ENCODE measurements at places on chromosomes 1 and 21.

DNA sequence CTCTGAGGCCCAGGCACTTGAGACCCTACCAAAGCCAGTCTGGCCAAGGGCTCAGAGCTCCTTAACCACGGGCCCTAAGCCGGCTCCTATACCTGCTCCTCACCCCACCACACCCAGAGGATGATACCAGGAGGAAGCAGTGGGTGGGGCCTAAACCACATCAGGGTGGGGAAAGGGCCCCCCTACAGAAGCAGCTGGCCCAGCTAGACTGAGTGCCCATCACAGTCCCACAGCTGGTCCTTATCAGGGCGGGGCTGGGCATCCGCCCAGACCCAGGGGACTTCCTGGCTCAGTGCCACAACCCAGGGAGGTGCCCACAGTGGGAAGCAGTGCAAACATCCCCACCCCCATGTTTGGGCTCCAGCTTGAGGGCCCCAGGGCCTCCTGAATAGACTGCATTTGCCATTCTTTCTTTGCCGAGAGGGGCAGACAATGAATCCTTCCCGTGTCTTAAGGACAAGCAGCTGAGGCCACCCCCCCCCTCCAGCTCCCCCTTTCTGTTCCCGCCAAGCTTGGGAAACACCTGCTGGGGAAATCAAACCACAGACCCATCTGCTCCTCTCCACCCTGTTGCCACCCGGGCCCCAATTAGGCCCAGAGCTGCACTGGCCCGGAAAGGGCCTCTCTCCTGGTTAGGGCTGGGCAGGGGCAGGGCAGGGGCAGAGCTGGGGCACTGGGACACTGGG, 6.2 kb downstream of the E2F2 start:
- DNase-seq, result no peak

DNA sequence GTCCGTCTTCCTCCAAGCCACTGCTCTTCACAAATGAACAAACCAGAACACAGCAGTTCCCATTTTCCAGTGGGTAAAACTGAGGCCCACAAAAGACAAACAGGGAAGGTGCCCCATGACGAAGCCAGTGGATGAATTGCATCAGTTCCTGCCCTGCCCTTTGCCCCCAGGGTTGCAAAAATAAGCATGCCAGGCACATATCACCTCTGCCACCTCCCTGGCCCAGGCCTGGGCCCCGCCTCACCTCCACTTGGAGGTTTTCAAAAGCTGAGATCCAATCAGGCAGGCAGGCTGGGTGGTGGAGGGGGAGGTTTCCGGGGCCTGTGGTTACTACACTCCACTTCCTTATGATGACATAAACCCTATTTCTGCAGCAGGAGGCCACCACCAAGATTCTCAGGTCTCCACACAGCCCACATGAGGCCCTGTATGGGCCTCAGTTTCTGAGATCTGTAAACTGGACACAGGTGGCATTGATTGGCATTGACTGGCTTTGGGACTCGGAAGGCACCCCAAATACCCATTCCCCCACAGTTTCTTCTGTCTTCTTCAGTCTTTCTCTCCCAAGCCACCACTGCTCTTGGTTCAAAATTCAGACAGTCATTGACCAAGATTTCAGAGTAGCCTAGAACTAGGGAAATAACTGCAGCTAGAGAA, 4.1 kb downstream of the KIF21B start:
- no peak for DNase-seq

GRCh38 chr1:218836264-218836663, 337.4 kb upstream of the LYPLAL1 start:
- no peak for DNase-seq

DNA sequence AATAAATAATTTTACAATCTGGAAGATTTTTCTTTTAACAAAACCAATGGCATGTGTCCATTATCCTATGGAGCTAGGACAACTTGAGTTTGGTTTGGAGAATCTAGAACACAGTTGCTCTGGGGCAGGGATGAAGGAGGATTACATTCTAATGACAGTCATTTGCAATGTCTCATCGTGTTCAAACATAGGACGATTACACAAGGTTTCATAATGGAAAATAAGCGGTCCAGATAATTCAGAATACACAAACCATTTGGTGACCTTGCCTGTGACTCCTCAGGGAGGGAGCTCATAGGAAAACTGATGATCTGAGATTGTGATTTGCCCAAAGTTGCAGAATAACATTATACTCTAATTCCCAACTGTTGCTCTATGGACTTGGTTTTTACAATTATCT, 27.6 kb upstream of the RGL1 start:
- no peak for DNase-seq

DNA sequence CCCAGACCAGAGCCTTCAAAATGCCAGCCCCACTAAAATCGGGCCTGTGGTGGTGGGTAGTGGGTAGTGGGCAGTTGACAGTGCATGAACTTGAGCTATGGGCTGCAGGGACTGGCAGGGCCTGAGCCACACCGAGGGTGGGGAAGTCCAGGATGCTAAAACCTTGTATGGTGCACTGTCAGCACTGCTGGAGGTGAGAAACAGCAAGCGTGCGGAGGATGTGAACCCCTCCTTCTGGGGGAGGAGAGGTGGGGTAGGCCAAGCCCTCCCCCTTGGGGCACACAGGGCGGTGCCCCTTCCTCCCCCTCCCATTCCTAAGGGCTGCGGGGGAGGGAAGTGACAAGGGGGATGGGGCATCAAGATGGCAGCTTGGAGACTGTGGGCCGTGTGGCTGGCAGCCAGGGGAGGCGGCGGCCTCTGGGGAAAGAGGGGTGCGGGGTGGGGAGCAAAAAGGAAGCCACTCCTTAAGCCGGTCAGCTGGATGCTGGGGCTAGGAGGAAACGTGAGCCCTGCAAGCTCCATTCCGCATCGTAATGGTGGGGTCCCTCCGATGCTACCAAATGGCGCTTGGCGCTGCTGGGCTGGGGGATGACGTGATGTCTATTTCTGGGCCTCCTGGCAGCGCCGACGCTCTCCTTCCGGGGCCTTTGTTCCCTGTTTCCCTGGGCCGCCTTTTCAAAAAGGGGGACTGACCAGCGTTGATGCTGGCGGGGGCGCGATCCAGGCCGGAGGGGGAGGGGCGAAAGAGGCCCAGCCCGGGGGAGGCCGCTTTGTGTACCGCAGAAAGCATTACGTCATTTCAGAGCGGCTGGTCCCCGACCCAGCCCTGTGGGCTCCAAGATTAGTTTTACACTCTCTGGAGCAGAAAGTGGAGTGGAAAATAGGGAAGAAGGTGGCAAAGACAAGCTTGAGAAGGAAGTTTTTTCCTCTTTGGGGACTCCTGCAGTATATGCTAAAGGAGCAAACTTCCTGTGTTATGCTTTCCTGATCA, 809 bp downstream of the SYT11 start:
- peak; percentile 62 for DNase-seq

GRCh38 chr1:12620488-12620865, 2.5 kb upstream of the DHRS3 start:
- no peak for DNase-seq

- no peak for DNase-seq
These were observed 528.5 kb downstream of the MATN1 start for GRCh38 chr1:30194741-30195423.

DNA sequence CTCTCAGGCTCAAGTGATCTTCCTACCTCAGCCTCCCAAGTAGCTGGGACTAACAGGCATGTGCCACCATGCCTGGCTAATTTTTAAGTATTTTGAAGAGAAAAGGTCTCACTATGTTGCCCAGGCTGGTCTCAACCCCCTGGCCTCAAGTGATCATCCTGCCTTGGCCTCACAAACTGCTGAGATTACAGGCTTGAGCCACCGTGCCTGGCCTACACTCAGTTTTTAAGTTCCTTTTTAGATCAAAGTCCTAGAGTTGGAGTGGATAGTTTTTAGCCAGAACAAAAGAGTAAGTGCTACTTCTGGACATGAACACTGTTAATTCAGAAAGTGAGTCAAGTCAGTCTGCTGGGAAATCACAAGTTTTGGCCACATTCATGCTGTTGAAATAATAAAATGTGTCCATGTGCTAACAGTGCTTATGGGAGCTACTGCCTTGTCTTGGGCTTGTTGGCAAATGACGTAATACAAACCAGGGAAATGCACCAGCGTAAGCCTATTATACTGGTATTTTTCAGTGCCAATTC, 84.2 kb downstream of the NDUFS5 start:
- DNase-seq, result peak; percentile 82

DNA sequence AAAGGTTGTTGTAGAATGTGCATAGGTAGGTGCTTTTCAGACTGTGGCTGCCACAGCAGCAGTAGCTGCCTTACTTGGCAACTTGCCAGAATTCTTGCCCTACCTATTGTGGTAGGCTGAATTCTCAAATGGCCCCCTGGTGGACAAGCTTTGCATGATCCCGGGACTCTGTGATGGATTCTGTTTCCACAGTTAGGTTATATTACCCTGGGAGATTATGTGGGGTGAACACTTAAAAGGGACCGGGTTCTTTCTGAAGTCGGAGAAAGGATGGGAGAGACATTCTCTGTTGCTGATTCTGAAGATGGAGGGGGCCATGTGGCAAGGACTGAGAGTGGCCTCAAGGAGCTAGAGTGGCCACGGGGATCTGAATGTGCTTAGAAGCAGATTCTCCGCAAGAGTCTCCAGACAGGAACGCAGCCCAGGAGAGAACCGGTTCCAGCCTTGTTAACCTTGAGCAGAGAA, 32.1 kb upstream of the KCNE1 start:
- DNase-seq, result peak; percentile 64

- no peak for DNase-seq
These were observed 7.9 kb downstream of the ATP5IF1 start for GRCh38 chr1:28243685-28244311.

DNA sequence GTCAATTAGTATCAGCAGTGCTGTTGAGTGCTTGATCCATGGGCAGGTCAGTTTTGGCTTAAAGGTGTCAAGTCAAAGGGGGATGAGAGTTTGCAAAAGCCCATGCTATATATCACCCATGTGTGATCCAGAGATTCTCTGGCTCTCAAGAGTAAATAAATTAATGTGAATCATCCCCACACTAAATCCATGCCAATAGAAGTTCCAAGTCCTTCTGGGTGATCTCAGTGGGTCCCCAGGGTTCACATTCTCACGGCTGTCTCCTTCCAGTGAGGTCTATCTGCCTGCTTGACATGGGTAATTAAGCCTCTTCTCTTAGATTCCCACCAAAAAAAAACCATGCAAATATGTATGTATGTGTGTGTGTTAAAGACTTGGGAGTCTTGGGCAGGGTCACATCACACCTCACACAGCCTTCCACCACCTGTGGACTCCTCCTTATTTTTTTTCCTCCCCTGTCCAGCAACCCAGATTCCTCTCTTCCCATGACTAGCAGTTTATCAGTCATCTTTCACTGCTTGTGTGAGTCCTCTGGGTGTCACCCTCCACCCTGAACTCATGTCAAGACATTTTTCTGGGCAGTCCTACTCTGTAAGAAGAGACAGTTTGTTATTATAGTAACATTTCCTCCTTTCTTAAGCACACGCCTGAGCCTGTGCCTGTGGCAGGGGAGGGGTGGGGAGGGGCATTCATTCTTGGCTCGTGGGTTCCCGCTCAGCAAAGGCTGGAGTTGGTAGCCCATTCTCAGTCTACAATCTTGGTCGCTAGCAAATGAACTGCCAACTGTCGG, 14.3 kb upstream of the S100A11 start:
- DNase-seq, result peak; percentile 28

- DNase-seq, result no peak
These were observed 101.2 kb upstream of the ERG start for GRCh38 chr21:38599381-38599975.

DNA sequence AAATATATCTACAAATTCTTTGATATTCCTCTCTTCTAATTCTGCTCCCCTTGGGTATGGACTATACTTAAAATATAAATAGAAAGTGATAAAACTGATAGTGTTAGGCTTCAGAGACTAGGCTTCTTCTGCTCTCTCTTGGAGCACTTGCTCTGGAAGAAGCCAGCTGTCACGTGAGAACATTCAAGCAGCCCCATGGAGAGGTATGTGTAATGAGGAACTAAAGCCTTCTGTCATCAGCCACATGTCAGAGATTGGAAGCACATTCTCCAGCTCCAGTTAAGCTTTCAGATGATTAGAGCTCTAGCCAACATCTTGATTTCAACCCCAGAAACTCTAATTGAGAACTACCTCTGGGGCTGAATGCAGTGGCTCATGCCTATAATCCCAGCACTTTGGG, 34.3 kb downstream of the XKR8 start:
- no peak for DNase-seq

DNA sequence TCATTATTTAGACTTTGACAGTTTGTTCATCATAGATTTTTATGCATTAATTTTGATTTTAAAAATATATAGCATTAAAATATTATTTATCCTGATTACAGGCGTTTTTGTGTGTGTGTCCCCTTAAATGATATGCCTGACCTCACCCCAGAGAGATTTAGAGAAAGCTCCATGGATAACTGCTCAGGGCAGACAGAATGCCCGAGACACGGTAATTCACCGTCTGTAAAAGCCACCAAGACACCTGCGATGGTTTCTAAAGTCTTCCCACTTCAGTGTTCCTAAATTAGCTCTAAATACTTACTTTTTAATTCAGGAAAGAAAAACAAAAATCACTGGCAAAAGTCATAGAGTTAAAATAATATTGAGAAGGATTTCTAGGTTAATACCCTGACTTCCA, 350.6 kb upstream of the RUNX1 start:
- no peak for DNase-seq

- no peak for DNase-seq
These were observed 16.6 kb upstream of the CCDC27 start for GRCh38 chr1:3735688-3736087.

DNA sequence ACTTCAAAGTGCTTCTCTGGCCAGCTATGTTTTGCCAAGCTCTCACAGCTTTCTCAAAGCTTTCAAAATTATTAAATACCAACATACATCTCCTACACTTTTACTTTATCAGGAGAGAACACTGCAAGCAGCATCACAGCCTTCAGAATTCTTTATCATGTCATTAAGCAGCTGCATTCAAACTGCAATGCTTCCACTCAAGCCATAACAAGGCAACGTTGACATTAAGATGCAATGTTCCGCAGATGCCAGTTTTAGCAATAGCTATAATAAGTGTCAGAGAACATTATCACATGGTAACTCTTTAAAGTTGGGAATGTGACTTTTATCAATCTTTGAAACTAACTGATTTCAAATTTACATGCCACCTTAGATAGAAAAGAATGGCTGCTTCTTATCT, 91.9 kb downstream of the LRRC53 start:
- DNase-seq, result no peak

DNA sequence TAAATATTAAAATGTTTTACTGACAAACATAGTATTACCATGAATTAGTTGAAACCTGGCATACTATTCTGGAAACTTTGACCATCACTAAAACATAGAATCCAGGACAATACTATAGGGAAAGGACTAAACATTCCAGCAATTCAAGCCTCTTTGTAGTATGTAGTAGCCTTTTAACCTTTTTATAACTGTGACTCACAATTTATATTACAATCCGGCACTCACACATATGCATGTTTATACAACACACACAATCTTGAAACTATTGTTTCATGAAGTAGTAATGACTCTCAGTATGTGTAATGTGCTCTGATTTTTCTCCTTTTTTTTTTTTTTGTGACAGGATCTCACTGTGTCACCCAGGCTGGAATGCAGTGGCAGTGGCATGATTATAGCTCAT, 64.3 kb downstream of the ANKRD13C start:
- peak; percentile 29 for DNase-seq

All from HFFc6 (cell line).